Stimulated activated CD8-positive, alpha-beta memory T cell treated with anti-CD3 and anti-CD28 coated beads, Interleukin-4, amount 100 ng/mL, for 1 hour (primary cell): ENCODE measurements at places on chromosomes 3 and 15.

- DNase-seq = no peak
Observed at GRCh38 chr3:54861248-54862067, 66.4 kb downstream of the LRTM1 start.

GRCh38 chr15:98951493-98952320 is 55.9 kb downstream of the PGPEP1L start:
- DNase-seq = no peak

- no peak for DNase-seq
Observed at GRCh38 chr3:187456250-187456649, 88.1 kb downstream of the RTP4 start.

GRCh38 chr3:36210840-36211651 is 169.3 kb upstream of the STAC start:
- no peak for DNase-seq

DNA sequence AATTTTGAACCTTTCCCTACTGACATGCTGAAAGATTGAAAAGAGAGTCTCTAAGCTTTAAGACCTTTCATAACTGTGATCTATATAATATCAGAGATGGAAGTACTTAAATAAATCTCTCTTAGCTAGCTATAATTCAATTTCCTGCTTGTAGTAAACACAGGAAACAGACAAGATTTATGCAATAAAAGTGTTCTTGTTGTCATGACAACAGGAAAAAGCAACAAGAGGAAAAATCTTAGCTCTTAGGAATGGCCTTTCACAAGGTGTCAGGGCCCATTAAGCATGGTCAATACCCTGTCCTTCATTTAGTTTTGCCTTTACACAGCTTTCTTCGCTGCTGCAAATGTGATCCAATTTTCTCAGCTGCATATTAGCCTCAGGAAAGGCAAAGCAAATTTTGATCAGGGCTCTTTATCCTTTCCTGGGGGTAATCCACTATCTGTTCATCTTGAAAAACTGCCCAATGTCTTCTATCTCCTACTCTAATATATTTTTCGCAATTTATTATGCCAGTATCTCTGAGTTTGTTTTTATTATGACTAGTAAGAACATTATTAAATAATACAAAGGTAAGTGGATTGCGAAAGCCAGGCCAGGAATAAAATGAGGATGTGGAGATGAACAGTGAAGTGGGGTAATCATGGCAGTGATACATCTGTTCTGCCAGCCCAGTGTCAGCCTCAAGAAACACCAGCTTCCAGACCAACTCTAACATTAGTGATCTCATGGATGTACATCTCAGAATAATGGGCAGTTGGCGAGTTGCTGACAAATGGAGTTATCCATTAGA is 28.7 kb downstream of the SIDT1 start:
- no peak for DNase-seq

DNA sequence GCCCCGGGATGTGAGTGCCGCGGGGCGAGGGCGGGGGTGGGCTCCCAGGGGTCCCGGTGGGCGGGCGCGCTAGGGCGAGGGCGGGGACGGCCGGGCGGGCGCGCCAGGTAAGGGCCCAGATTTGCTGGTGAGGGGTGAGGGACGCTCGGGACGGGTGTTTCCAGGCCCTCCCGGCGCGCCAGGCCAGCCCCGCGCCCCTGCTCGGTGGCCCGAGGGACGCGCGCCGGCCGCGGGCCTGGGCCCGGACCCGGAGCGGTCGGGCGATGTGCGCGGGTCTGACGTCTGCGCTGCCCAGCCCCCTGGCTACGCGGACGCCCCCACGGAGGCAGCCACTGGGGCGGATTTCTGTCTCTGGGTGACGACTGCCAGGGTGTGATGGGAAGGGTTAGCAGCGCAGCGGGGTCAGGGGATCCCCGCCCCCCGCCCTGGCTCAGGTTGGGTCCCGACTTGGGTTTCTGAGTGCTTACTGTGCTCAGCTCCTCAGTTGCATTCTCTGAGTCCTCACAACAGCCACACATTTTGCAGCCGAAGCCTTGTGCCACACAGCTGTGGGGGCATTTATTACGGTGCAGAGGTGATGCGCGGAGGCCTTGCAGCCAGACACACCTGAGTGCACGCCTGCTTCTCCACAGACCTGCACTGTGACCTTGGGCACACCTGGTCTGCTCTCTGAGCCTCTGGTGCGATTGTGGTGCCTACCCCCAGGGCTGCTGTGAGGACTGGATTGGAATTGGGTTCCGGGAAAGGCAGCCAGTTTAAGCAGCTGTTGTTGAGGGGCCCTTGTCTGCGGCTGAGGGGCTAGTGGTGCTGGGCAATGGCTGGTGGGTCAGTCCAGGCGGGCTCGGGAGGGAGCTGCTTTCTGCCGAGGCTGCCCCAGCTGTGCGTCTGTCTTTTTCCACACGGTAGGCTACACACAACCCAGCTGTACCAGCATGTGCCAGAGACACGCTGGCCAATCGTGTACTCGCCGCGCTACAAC is 523 bp downstream of the HDAC11 start:
- no peak for DNase-seq
